Chondrocyte (in vitro differentiated cells): ENCODE measurements at places on chromosomes 7 and 10. TPM values are rescaled to one million over a fixed set of nuclear protein-coding genes. Genes with fewer than 3 reads are reported as not detected.

The GIMAP4 gene
- total RNA-seq: not detected in 3 replicates

The AKR1D1 gene
- not detected in 3 replicates for total RNA-seq

The LAMB1 gene
- 405 to 481 TPM (median 466 TPM) in 3 replicates for total RNA-seq

The SPDYE9 gene
- not detected in 3 replicates for total RNA-seq

The SLC13A1 gene
- not detected in 3 replicates for total RNA-seq

The MOGAT3 gene
- total RNA-seq: not detected in 3 replicates

The SYT15 gene
- total RNA-seq: 11.6 to 44.3 TPM (median 14.5 TPM) in 3 replicates

The NUDCD3 gene
- total RNA-seq: 99.5 to 105 TPM (median 105 TPM) in 3 replicates

The MBLAC1 gene
- 1.7 to 3.2 TPM (median 2.5 TPM) in 3 replicates for total RNA-seq

DNA sequence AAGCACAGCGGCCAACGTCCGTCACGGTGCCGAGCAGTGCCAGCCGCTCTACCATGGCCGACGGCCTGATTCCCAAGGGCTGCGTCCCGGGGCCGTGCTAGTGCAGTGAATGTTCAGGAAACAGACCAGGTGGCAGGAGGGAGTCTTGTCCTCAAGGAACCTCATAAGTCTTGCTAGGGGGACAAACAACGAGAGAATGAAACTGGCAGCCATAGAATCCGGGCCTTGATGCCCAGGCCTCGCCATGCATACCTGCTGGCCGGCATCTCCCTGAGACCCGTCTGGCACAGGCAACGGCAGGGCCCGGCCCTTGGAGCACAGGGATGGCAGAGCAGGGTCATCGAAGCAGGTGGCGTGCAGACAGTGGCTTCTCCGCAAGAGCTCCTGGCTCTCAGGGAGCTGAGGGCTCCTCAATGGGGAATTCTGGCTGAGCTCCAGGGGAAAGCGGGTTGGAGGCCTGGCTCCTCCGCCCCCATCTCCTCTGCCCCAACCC is 58.8 kb downstream of the DIP2C start:
- peaks cover 43% of the 10 kb centered on the region for H3K4me1 ChIP-seq
- no peak for DNase-seq
- H3K36me3 ChIP-seq: peaks cover 3% of the 10 kb centered on the region
- H3K4me3 ChIP-seq: no peak overlapping the region
- no peaks in the 10 kb centered on the region for H3K27me3 ChIP-seq

DNA sequence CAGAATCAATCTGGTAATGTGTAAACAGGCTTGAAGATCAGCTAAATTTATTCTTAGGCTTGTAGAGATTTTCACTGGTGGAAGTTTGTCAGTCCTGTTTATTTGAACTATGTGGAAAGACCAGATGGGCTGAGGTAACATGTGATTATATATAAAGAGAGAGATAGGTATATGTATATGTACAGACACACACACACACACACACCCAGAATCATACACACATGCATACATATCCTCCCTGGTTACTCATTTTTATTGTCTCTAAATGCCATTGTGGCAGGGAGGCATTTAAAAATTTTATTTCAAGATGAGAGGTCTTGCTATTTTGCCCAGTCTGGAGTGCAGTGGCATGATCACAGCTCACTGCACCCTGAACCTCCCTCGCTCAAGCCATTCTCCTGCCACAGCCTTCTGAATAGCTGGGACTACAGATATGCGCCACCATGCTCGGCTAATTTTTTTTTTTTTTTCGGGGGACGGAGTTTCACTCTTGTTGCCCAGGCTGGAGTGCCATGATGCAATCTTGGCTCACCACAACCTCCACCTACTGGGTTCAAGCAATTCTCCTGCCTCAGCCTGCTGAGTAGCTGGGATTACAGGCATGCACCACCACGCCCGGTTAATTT is 78.1 kb upstream of the CYTH3 start:
- H3K27me3 ChIP-seq: no peaks in the 10 kb centered on the region
- peaks cover 16% of the 10 kb centered on the region for H3K4me1 ChIP-seq
- DNase-seq: no peak
- no peaks in the 10 kb centered on the region for H3K36me3 ChIP-seq

GRCh38 chr10:86087716-86088115 is 278.9 kb downstream of the GRID1 start:
- no peak overlapping the region for H3K4me3 ChIP-seq
- no peaks in the 10 kb centered on the region for H3K4me1 ChIP-seq
- DNase-seq: peak; percentile 68
- peaks cover 13% of the 10 kb centered on the region for H3K27me3 ChIP-seq
- no peaks in the 10 kb centered on the region for H3K36me3 ChIP-seq

DNA sequence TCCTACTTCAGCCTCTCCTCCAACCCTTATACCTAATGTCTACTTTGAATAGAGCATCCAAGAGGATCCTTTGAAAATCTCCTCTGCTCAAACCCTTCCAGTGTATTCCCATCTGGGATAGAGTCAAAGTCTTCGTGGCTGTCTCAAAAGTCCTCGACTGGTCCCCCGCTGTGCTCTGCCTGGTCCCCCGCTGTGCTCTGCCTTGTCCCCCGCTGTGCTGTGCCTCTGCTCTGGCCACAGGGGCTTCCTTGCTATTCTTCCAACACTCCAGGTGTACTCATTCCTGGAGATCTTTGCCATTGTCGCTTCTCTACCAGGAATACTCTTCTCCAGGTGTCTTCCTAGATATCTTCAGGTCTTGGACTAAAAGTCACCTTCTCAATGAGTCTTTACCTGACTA is 36.1 kb upstream of the COMMD3 start:
- no peaks in the 10 kb centered on the region for H3K36me3 ChIP-seq
- H3K4me3 ChIP-seq: no peak overlapping the region
- H3K27ac ChIP-seq: no peak overlapping the region

DNA sequence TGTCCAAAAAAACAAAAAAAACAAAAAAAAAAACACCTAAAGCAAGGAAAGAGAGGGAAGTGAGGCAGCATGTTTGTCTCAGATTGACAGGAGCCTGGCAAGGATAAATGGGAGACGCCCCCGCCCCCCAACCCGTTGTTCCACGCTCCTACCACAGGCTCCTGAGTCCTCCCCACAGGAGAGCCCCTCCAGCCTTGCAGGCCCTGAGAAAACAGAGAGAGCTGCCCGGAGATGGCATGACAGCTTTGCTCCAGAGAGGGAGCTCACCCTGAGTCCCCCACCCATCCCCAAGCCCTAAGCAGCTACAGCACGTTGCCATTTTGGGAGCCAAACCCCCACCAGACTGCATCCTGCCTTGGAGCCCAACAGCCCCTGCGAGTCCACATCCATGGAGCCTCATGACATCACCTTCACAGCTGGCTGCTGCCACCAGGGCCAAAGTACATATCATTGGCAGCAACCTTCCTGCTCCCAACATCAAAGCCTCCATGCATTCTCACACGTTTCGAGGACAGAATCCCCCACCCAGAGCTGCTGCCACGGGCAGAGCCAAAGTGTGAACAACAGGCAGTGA is 1283.3 kb downstream of the TYW1 start:
- DNase-seq: no peak
- no peak overlapping the region for H3K27ac ChIP-seq
- H3K27me3 ChIP-seq: peaks cover 6% of the 10 kb centered on the region

- H3K4me3 ChIP-seq: no peak overlapping the region
- no peak overlapping the region for H3K27ac ChIP-seq
- H3K4me1 ChIP-seq: peaks cover 39% of the 10 kb centered on the region
These were observed 365.9 kb downstream of the REEP3 start for GRCh38 chr10:63887023-63887589.

- no peak overlapping the region for H3K4me3 ChIP-seq
- H3K27ac ChIP-seq: no peak overlapping the region
- no peaks in the 10 kb centered on the region for H3K36me3 ChIP-seq
- no peak for DNase-seq
- H3K27me3 ChIP-seq: peaks cover 27% of the 10 kb centered on the region
These were observed 25.2 kb upstream of the AGK start for GRCh38 chr7:141525973-141526514.

GRCh38 chr7:21771906-21772610 is 173.6 kb downstream of the CDCA7L start:
- H3K36me3 ChIP-seq: no peaks in the 10 kb centered on the region
- H3K4me1 ChIP-seq: peaks cover 4% of the 10 kb centered on the region
- H3K27me3 ChIP-seq: peaks cover 39% of the 10 kb centered on the region
- H3K27ac ChIP-seq: no peak overlapping the region
- H3K4me3 ChIP-seq: no peak overlapping the region
- no peak for DNase-seq

- no peak overlapping the region for H3K27ac ChIP-seq
- peaks cover 3% of the 10 kb centered on the region for H3K27me3 ChIP-seq
- H3K36me3 ChIP-seq: no peaks in the 10 kb centered on the region
- peaks cover 8% of the 10 kb centered on the region for H3K4me1 ChIP-seq
These were observed 24.4 kb downstream of the RNF133 start for GRCh38 chr7:122674502-122674901.

GRCh38 chr7:106062006-106062405 is 50.1 kb downstream of the SYPL1 start:
- H3K36me3 ChIP-seq: no peaks in the 10 kb centered on the region
- no peak for DNase-seq
- no peak overlapping the region for H3K27ac ChIP-seq
- H3K4me1 ChIP-seq: peaks cover 18% of the 10 kb centered on the region

- H3K27ac ChIP-seq: no peak overlapping the region
- peaks cover 4% of the 10 kb centered on the region for H3K36me3 ChIP-seq
- H3K4me3 ChIP-seq: no peak overlapping the region
- peaks cover 7% of the 10 kb centered on the region for H3K4me1 ChIP-seq
- no peaks in the 10 kb centered on the region for H3K27me3 ChIP-seq
These were observed 89.2 kb upstream of the FGL2 start for GRCh38 chr7:77288676-77289320.

DNA sequence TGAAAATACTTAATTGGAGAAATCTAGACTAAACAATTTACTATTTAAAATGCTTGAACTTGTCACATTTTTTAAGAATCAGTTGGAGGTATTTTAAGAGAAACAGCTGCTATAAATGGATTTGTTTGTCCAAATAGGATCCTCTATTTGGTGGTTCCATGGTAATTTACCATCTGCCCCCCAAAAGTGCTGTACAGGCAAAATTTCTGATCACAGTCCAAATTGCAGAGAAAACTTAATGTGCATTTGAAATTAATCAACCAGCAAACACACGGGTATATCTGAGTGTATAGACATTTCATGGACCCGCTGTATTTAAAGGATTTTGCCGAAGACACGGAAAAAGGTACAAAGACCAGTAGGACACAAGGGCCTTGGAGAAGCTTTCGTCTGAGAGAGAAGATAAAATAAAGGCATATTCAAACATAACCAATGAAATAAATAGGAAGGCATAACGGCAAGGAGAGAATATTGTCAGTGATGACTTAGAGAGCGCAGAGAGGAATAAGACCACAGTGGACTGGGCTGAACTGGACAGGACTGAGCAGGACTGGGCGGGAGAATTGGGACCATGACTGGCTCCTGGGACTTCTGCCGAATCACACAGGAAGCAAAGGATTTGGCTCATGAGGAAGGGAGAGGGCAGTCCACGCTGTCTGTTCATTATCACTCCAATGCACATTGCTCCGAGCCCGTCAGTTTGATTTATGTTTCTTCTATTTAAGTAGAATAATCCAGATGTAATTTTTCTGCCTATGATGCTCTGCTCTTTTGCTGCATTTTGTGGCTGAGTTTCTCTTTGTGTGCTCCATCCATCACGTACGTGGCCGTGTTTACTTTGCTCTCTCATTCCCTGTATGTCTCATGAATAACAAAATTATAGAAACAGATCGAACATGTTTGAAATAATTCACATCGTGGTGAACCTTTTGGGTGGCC is 112.8 kb downstream of the PRLHR start:
- no peaks in the 10 kb centered on the region for H3K36me3 ChIP-seq
- no peak overlapping the region for H3K27ac ChIP-seq
- DNase-seq: no peak
- H3K4me1 ChIP-seq: no peaks in the 10 kb centered on the region

DNA sequence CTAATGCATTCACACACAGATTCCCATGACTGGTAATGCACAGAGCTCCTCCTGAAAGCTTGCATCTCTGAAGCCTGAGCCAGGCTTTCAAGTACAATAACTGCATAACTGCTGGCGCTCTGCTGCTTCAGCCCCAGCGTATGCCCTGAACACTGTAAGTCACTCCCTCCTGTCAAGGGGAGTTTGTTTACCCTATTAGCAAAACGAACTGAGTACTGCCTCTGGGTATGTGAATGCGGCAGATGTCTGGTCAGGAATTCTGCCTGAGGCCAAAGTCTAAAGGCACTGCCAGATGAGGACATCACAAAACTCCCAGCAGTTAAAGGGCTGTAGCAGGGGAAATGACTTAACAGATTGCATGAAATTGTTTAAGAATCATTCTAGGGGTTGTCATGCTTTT is 97.7 kb downstream of the NRCAM start:
- H3K36me3 ChIP-seq: no peaks in the 10 kb centered on the region
- H3K27ac ChIP-seq: peak overlapping the region; percentile 5
- no peak overlapping the region for H3K4me3 ChIP-seq
- DNase-seq: no peak
- H3K27me3 ChIP-seq: no peaks in the 10 kb centered on the region

DNA sequence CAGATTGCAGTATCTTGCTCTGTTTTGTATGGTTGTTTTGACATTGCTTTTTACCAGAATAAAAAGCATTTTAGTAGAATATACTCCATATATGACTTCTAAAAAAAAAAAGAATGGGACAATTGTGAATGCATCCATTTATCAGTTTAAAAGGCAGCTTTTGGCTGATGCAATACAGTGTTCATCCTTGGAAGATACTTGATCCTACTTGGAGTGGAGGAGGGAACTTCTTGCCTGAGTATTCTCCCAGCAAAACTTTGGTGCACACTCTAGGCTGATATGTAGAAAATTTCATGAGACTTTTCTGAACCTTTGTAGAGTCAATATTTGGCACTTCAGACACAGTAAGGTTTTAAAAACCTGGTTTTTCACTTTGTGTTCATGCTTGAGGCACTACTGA is 40.2 kb downstream of the WDR11 start:
- H3K27me3 ChIP-seq: no peaks in the 10 kb centered on the region
- peaks cover 23% of the 10 kb centered on the region for H3K36me3 ChIP-seq
- no peak for DNase-seq
- H3K4me1 ChIP-seq: peaks cover 25% of the 10 kb centered on the region
- H3K4me3 ChIP-seq: no peak overlapping the region
- peak overlapping the region; percentile 89 for H3K27ac ChIP-seq

GRCh38 chr7:22543169-22543568 is 43.2 kb upstream of the STEAP1B start:
- H3K27ac ChIP-seq: no peak overlapping the region
- no peaks in the 10 kb centered on the region for H3K4me1 ChIP-seq
- DNase-seq: no peak
- H3K27me3 ChIP-seq: peaks cover 8% of the 10 kb centered on the region
- no peak overlapping the region for H3K4me3 ChIP-seq
- no peaks in the 10 kb centered on the region for H3K36me3 ChIP-seq

GRCh38 chr10:22714479-22715289 is at the start of gene PIP4K2A:
Gene PIP4K2A (minus strand): TSS chr10:22714578. CDS start chr10:22714326, 252 bp downstream.
- DNase-seq: no peak
- peaks cover 33% of the 10 kb centered on the region for H3K4me1 ChIP-seq
- H3K36me3 ChIP-seq: no peaks in the 10 kb centered on the region
- H3K27ac ChIP-seq: peak within 1 kb of the TSS; percentile 68

GRCh38 chr7:22826593-22826992 is 3.9 kb upstream of the TOMM7 start:
- H3K36me3 ChIP-seq: no peaks in the 10 kb centered on the region
- H3K27me3 ChIP-seq: no peaks in the 10 kb centered on the region
- no peak overlapping the region for H3K4me3 ChIP-seq
- H3K4me1 ChIP-seq: peaks cover 8% of the 10 kb centered on the region
- no peak for DNase-seq

- H3K4me3 ChIP-seq: no peak overlapping the region
- no peak overlapping the region for H3K27ac ChIP-seq
- peaks cover 13% of the 10 kb centered on the region for H3K36me3 ChIP-seq
These were observed 33.7 kb downstream of the R3HCC1L start for GRCh38 chr10:98168147-98168546.
